T follicular helper cell (primary cell): ENCODE measurements at places on chromosomes 12 and 14.

DNA sequence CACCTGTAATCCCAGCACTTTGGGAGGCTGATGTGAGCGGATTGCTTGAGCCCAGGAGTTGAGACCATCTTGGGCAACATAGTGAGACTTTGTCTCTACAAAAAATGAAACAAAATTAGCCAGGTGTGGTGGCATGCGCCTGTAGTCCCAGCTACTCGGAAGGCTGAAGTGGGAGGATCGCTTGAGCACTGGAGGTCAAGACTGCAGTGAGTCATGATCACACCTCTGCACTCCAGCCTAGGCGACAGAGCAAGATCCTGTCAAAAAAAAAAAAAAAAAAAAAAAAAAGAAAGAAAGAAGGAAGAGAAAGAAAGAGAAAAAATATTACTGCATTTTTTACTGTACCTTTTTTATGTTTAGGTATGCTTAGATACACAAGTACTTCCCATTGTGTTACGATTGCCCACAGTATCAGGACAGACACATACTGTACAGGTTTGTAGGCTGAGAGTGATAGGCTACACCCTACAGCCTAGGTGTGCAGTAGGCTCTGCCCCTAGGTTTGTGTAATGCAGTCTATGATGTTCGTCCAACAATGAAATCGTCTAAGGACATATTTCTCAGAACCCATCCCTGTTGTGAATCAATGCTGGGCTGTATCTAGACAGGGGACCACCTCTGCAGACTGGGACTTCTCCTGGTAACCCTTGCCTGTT is 160.4 kb upstream of the PWP1 start:
- DNase-seq, result no peak

DNA sequence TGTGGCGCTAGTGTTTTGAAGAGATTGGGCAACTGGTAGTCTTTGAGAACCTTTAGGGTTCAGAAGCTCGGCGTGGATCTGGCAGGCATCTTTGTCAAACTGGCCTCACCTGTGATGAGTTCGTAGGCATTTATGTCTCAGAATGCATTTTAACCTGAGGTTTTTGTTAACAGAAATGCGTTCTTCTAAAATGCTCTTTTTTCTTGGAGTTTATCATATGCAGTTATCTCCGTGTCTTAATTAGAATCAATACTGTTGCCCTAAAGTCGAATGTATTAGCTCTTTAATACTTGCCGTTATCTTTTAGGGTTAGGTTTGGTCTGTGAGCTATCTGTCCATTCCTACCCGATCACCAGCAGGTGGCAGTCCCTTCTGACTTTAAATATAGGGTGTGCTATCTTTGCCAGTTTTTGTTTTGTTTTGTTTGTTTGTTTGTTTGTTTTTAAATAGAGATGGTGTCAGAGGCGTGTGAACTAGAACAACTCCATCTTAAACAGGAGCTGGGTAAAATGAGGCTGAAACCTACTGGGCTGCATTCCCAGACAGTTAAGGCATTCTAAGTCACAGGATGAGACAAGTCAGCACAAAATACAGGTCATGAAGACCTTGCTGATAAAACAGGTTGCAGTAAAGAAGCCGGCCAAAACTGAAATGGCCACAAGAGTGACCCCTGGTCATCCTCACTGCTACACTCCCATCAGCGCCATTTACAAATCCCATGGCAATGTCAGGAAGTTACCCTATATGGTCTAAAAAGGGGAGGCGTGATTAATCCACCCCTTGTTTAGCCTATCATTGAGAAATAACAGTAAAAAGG is 1.4 kb downstream of the ATF1 start:
- peak; percentile 29 for DNase-seq

DNA sequence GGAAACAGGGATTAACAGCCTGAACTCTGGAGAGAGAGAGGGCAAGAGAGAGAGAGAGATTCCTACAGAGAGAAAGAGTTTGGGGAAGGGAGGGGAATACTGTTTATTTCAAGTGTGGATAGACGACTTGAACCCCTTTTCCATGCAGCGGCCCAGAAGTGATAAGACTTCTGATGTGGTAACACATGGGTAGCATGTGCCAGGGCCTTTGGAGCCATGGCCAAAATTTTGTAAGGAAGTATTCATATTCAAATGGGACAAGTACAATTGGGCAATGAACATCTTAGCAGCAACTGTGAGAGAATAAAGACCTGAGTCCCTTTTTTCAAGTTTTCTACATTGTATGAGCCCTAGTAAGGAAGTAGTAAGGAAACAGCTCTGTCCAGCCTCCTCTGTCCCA is 42.4 kb upstream of the CCDC196 start:
- no peak for DNase-seq

DNA sequence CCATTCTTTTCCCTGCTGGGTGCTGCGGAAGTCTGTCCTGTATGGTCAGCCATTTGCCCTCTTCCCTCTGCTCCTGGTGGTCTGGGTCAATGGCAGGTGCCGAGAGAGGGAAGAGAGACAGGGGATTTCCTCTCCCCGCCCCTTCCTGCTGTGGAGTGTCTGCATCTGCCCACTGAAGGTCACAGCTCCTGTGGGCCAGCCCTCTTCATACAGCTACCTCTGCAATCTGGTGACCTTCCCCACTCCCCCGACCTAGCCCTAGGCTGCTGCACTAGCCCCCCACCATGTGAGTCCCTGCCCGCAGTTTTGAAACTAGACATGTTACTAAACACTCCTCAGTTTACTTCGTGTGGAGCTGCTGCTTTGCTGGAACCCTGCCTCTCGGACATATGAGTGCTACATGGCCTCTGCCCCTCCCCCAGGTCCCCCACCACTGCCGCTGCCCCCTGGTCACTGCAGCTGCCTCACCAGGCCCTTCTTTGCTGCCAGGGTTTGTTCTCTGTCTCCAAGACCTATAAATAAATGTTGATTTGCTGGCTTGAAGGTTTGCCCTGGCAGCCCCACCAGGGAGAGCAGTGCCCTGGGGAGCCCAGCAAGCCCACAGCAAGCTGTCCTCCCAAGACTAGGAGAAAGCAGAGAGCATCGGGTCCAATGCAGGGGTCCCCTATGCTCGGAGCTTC is 102.9 kb downstream of the DPF3 start:
- DNase-seq, result no peak

DNA sequence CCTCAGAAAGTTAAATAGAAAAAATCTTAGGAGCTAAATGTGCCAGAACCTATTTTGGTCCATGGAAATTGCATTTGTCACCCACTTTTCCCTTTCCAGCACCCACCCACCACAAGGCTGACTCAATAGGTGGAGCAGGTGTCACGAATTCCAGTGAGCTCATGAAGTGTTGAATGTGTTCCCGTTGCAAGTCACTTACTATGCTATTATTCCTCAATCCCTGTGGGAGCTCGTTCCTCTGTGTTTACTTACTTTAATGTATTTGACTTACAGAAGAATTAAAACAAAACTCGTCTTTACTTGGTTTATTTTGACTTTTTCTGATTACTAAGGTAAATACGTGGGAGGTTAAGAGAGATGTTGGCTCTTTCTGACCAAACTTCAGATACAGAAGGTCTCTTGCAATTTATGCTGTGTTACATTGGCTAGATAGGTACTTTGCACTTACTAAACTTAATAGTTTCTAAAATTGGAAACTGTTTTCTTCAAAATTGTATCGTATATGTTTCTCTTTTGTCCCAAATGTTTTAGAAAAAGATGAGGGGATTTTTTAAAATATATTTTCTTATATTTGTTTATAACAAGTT is 269.4 kb upstream of the NOVA1 start:
- DNase-seq, result no peak

DNA sequence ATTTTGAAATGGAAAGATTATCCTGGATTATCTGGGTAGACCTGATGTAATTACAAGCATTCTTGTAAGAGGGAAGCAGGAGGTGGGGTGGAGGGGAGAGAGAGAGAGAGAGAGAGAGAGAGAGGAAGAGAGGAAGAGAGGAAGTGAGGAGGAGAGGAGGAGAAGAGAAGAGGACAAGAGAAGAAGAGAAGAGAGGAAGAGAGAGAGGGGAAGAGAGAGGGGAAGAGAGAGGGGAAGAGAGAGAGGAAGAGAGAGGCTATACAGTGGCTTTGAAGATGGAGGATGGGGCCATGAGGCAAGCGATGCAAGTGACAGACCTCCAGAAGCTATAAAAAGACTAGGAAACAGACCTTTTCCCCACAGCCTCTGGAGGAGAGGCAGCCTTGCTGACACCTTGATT is 13.7 kb upstream of the CHST11 start:
- no peak for DNase-seq

GRCh38 chr14:71780075-71780474 is 152.2 kb upstream of the RGS6 start:
- no peak for DNase-seq

DNA sequence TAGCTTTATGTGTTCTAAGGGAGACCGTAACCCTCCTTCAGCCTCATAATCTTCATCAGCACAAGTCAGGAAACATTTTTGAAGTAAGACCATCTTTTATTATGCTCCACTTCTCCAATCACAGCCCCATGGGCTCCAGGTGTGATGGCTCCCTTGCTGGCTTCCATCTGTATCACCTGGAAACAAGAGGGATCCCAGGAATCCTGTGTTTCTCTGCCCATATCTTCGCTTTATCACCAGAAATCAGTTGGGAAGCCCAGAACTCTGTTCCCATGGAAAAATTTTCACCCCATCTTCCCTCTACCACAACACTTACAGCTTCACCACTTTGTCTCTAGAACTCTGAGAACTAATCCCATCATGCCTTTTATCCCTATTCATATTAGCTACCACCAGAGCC is 68.3 kb downstream of the METTL25 start:
- no peak for DNase-seq

DNA sequence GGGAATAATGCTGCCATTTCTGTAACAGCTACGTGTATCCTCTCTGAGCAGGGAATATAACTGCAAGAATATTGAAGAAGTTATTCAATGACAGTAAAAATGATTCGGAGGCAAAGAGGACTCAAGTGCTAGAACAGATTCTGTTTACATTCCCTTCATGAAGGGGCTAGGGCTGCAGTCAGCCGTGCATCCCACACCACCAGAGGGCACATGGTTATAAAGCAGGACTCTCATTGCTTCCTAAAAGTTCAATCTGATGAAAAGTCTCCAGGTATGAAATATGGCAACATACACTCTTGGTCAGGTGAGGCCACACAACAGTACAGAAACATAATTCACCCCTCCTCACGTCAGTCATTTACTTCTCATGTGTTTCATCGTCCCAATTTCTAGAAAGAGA is 34.0 kb downstream of the TCHP start:
- no peak for DNase-seq

DNA sequence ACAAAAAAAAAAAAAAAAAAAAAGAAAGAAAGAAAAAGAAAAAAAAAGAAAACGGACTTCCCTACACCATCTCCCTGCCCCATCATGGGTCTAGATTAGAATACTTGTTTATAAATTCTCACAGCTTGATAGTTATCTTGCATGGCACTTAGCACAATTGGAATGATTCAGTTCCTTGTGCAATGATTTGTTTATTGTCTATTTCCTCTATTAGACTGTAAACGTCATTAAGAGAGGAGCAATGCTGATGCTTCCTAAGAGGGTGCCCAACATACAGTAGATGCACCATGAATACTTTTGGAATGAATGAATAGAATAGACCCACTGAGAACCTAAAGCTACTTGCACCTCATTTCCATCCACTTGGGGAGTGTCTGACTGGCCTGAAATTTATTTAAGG is 40.8 kb downstream of the PAX9 start:
- no peak for DNase-seq

- no peak for DNase-seq
Measured at GRCh38 chr12:38847247-38847646, 58.1 kb downstream of the CPNE8 start.
